Mesothelial cell of epicardium (in vitro differentiated cells): ENCODE measurements at places on chromosomes 4 and X.

DNA sequence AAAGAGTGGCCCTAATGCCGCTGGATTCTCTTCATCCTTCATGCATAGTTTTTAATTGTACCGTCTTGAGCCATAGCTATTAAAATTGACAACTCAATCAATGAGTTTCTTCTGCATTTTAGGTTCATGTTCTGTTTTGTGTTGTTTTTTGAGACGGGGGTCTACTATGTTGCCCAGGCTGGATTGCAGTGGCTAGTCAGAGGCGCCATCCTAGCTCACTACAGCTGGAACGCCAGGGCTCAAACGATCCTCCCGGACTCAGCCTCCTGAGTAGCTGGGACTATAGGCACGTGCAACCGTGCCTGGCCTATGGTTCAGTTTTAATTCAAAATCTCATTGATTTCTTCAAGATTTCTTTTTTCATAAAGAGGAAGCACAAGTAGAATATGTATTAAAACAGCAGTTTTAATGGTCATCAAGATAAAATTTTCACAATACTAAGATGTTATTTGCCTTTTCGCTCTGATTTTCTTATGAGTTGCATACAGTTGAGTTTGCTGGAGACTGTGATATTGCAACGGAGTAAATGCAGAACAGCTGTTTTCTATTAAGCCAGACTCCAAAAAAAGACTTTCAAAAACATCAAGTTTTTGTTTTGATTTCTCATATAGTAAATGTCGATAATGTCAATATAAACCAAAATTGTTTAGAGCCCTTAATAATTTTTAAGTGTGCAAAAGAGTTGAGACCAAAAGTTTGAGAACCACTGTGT lies 1.1 kb upstream of the STX18 start:
- DNase-seq = no peak

DNA sequence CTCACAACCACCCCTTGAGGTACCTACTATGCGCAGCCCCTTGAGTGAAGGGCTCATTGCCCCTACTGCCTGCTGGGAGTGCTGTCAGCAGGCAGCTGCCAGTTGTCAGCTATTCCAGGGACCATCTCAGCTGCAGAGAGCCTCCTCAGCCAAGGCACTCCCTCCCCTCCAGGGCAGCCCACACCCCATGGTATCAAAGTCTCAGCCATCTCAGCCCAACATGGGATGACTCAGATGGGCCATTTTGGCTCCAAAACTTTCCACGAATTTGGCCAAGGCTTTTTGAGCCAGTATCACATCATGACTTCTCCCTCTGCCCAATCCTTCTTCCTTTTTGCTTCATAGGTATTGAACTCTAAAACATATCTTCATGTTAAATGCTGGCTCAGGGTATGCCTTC lies 61.4 kb upstream of the MAP3K15 start:
- DNase-seq = no peak

DNA sequence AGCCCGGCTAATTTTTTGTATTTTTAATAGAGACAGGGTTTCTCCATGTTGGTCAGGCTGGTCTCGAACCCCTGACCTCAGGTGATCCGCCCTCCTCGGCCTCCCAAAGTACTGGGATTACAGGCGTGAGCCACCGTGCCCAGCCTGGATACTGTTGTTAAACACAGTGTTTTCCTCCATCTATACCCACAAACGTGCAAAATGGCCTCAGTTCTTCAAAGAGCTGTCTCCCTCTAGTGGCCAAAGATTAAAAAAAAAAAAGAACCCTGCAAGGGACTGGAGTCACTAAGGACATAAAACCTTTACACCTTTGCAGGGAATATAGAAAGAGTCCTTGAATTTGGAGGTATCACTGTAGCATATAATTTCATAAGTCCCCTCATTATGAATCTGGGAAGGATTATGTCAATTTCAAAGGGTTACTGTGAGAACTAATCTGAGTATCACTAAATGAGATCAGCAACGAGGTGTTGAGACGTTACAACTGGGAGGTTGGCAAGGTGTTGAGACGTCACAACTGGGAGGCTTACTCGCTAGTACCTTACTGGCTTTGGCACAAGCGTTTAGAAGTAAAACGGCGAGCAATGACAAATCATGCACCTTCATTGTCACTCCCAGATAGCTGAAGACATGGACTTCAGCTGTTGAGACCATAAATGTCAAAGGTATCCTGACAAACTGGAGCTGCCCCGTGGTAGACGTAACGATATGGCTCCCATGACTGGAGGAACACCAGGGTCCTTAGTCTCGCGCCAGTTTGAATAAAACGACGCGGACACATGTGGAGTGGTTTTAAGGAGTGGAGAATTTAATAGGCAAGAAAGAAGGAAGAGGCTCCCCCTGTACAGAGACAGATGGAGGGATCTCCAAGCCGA lies 33.4 kb upstream of the ENPP6 start:
- DNase-seq = no peak

DNA sequence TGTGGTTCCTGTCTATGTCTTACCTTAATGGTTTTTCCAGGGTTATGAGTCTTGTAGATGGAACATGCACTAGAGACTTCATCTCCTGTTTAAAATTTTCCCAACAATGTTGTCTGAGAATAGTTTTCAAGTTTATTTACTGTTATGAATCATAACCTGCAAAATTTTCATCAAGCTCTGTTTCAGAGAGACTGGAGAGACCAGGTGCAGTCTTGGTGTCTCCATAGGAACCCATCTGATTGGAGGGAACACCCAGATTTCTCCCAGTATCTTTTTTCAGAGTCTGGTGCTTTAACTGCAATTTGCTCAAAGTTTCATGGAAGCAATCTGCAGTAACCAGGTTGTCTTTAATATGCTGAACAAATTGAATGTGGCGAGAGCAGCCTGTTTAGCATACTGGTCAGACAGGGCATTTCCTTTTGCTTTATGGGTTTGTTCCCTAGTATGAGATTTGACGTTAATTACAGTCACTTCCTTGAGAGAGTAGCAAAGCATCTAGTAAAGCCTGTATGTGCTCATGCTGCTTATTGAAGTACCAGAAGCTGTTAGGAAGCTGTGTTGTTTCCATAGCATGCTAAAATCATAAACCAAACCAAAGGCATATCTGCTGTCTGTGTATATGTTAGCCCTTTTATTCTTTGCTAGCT lies 18.8 kb upstream of the VSIG1 start:
- DNase-seq = no peak

DNA sequence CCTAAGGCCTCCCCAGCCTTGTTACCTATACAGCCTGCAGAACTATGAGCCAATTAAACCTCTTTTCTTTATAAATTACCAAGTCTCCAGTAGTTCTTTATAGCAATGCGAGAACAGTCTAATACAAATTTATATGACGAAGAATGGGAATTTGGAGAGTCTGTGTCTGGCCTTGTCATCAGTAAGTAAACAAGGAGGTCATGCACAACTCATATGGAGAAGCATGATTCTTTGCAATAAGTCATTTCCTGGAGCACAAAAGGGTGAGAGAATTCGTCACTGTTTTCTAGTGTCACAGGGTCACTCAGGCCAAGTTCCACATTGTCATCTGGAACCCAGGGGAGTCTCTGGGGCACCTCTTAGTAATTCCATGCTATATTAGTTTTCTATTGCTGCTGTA lies 49.0 kb upstream of the HS6ST2 start:
- no peak for DNase-seq

DNA sequence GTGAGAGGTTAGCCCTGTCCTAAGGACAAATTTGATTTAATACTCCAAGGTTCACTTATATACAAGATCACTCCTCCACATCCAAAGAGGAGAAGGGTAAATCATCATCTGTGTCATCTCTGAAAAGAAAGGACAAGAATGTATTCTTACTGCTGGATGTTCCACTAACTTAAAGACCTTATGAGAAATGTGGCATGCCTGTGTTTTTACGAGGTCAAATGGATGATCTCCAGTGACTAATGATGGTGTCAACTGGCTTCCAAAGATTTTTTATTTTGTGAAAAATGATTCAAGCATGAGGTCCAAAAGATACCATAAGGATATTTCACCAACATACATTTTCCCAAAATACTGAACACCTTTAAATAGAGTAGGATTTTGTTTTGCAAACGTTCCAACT lies 143.4 kb downstream of the PTCHD1 start:
- no peak for DNase-seq

DNA sequence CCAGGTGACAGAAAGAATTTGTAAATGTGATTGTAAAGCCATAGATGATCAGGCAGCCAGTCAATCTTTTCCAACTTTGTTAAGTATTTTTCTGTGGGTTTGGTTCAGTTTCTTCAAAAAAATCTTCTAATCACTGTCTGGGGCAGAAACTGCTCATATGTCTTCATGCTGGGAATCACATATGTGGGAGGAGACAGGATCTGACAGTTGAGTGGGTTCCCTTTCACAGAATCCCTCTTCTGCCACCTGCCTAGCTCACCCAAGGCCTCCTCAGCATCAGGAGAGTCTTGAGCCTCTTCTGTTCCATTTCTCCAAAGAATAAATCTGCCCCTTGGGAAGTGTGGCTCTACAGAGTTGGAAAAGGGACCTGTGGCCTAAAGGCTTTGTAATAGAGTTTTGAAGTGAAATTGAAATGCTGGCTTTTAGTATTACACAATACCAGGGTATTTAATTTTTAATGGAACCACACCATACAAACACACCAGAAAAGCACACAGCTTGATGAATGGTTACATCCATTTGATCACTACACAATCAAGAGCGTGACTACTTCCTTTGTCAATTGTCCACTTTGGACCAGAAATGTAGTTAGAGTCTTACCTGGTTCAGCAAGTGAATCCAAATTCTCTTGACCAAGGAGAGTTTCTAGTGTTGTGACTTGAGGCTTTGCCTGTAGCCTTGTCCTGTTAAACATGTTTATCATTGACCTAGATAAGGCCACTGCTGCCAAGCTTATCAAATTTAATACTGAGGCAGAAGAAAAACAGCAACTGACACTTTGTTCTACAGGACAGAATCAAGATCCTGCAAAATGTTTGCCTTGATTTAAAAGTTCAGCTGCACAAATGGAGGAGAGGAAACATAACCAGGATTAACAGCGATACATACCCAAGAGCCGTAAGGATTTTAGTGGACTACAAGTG lies 20.4 kb downstream of the MSMO1 start:
- DNase-seq = no peak

DNA sequence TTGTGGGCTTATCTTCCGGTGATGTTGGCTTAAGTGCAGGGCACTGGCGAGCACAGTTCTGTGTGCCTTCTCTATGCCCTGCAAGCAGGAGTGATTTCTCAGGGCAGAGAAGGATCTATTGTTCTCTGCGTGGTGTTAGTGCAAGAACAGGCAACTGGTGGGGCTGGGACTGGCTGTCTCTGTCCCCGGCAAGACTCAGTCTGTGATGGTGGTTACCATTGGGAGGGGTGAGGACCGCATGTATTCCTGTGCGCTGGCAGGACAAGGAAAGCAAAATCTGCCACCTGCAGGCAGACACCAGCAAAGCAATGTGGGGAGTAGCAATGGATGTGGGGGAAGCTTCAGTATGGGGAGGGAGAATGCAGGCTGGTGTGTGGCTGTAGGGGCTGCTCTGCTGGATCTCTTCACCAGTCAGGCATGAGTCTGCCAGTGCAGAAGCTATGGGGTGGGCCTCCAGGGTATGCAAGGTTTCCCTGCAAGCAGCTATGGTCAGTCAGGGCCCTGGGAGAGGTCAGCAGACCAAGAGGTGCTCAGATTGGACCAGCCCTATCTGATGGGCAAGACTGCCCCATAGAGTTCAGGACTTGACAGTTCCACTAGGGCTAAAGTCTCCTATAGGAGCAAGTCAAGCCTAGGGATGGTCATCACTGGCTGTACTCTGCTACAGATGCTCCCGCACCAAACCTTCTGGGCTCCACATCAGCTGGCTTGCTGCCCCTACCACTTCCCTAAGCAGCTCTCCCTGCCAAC lies 16.8 kb downstream of the PF4 start:
- DNase-seq = no peak

DNA sequence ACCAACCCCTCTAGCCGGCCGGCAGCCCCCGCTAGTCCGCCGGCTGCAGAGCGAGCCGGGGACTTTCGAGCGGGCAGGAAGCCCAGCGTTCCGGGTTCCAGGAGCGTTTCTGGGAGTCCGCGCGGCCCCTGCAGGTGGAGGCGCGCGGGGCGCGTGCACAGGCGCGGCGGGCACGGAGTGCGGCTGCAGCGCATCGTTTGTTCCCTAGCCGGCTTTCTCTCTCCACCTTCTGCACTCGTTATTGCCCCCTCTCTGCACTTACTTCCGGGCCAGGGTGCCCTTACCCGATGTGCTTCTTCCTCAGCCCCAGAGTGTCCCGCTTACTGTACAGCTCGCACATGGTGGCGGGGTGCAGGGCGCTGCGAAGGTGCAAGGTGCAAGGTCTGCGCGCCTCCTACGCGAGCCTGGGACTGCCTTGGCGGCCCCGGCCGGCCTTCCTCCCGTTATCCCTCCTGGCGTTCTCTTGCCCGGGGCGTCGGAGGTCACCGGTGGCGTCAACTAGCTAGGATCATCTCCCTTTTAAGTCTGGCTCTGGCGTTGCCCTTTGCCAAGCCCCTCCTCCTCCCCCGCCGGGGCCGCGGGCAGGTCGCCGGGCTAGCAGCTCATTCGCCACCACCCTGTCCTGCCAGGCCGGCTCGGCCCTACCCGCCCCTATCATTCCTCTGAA lies at the start of gene ETNPPL:
ETNPPL (minus strand) TSS at position 495 of the 667 bp plus-strand sequence; CDS start at position 340, 155 bp downstream.
- DNase-seq = peak; percentile 65

- DNase-seq = no peak
Measured at GRCh38 chr4:15037923-15038541, 35.8 kb downstream of the CPEB2 start.
